ENCODE measurements at places on chromosomes 16 and 17.

DNA sequence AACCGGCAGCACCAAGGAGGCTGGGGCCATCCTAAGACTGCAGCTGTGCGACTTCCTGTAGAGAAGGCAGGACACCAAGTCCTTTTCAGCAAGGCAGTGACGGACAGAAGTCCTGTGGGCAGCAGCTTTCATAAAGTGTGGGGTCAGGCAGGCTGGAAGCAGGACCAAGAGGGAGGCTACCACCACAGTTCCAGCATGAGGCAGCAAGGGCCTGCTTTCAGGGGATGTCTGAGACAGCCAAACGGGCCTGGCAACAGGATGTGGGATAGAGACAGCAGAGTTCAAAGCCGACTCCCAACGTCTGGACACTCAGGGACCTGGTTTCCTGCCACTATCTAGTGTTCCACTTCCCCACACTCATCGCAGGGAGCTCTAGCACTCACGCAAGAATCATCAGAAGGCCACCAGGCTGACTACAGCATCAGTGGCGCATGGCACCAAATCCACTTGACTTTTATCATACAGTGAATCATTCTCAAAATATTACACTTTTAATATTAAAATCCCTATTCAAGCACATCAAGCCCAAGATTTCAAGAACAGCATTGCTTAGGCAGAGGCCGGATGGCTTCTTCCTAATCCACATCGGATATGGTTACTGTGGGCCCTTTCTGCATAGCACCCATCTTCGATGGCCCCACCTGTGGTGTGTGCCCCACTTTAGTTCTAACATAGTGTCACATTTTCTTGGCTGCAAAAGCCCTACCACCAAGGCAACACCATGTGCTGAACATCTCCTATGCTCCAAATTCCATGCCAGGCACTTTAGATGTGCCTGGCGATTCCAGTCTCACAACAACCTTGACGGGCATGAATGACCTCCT is 5.2 kb downstream of the USP7 start:
- DNase-seq, result no peak

DNA sequence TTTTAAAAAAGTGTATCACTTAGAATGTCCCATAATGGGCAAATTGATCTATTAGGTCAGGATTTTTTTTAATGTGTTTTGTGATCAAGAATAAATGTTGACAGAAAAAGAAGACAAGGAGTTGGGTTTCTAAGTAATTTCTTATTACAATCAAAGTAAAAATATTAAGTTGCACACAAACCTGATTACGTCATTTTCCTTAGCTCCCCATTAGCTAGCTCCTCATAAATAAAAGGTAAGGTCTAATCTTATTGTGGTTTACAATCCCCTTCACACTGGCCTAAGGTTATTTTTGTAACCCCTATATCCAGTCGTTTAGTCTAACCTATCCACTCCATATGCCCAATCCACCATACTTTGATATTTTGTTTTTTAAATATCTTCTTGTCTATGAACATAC is 7.6 kb downstream of the CA10 start:
- no peak for DNase-seq

GRCh38 chr16:3187798-3188674 is at the start of gene OR1F1:
Gene OR1F1 (plus strand): TSS chr16:3188204.
- peak; percentile 42 for DNase-seq

GRCh38 chr16:85808926-85809325 is 9.4 kb downstream of the COX4I1 start:
- no peak for DNase-seq

- no peak for DNase-seq
Observed at GRCh38 chr16:73713778-73714495, 582.7 kb upstream of the PSMD7 start.

- DNase-seq, result no peak
Observed at GRCh38 chr16:22296225-22297113, 740 bp upstream of the POLR3E start.

DNA sequence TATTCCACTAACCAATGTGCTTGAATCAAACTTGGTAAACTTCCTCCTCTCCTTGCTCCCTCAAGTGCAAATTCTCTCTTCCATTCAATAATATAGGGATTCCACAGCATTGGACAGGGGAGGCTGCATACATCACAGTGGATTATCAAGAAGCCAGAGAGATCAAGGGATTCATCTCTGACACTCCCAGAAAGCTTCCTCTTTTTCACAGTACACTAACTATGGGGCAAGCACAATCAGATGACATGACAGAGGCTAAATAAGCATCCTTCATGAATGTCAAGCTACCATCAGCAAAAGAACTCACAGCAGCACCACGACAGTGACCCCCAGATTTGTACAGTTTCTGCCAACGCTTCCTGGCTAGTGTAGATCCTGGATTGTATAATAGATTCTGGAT is 178.4 kb upstream of the C17orf78 start:
- no peak for DNase-seq

DNA sequence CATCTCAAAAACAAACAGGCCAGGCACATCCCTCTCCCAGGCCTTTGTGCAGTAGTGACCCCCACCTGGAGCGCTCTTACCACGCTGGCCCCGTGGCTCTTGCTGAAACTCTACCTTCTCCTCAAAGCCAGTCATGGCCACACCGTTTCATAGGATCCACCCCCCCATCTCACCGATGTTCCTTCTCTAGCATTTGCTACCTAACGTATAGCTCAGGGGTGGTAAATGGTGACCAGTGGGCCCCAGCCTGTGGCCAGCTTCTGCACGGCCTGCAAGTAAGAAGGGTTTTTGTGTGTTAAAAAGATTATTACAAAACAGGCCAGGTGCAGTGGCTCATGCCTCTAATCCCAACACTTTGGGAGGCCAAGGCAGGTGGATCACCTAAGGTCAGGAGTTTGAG is 43.8 kb downstream of the RMI2 start:
- no peak for DNase-seq

DNA sequence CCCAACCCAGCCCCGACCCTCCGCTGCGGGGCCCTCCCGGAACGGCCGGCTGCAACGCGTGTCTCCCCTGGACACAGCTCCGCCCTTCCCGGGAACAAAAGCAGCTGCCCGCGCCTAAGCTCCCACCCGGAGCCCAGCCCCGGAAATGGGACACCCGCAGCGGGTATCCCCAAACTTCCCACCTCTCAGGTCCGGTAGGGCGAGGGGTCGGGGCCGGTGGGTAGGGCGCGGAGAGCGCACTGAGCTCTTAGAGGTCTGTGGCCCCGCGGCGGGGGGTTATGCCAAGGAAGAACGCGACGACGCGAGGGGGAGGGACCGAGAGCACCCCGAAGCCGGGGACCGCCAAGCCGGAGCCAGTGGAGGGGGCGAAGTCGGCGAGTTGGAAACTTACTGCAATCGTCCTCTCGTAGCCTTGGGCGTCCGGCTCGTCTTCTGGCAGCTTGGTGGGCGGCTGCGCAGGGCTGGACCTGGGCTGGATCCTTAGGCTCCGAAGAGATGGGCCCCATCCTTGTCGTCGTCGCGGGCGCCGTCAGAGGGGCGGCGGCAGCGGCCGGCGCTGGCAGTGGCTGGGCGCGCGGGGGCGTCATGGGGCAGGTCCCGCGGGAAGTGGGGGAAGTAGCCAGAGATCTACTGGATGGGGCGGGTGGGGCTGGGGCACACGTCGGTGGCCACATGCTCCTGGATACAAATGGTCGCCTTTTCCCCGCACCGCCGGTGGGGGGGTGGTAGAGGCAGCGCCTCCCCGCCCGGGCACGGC is 6.9 kb downstream of the USP6 start:
- DNase-seq, result no peak

DNA sequence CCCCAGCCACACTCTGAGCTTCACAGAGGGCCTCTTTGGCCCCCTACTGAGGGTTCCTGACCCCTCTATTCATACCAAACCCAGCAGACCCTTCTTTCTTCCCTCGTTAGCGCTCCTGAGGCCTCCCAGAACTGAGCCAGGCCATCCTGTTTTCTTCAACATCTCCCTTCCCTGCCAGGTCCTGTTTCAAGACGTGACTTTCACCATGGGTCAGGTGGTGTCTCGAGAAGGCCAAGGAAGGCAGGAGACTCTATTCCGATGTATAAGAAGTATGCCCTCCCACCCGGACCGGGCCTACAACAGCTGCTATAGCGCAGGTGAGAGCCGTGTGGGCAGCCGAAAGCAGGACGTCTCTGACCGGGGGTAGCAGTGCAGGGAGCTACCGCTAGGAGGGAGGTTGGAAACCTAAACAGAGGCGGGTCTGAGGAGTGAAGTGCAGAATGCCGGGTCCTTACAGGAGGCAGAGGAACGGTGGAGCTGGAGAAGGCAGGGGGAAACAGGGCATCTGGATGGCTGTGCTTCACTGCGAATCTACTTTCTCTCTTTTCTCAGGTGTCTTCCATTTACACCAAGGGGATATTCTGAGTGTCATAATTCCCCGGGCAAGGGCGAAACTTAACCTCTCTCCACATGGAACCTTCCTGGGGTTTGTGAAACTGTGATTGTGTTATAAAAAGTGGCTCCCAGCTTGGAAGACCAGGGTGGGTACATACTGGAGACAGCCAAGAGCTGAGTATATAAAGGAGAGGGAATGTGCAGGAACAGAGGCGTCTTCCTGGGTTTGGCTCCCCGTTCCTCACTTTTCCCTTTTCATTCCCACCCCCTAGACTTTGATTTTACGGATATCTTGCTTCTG is 1.3 kb upstream of the SENP3 start:
- DNase-seq, result peak; percentile 28

GRCh38 chr17:74089869-74090464 is 113.5 kb upstream of the RPL38 start:
- DNase-seq, result no peak

DNA sequence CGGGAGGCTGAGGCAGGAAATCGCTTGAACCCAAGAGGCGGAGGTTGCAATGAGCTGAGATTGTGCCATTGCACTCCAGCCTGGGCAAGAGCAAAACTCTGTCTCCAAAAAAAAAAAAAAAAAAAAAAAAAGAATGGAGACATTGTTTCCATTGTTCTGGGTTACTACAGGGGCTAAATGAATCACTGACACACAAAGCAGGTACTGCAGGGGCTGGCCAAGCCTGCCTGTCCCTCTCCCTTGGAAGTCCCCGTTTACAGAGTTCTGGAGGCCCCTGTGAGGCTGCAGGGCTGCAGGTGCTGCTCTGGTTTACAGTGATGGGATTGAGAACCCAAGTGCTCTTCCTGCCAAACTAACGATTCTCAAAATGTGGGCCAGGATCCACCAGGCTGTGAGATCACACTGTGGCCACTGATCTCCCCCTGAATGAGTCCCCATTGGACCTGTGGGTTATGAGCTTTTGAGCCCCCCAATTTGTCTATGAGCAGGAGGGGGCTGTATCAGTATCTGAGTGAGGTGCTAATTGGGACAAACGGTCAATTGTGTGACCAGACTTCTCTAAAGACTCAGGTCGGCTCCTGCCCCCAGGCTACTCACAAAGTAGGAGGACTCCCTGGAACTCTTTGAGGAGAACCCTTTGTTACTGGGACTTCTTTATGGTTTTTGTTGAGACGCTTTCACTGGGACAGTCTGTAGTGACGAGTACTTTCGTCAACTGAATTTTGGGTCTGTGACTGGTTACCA is 39.0 kb downstream of the DNAH17 start:
- no peak for DNase-seq

GRCh38 chr16:9047689-9048301 is 43.6 kb upstream of the HAPSTR1 start:
- peak; percentile 27 for DNase-seq

Measured in activated T-helper 9 cell treated with anti-CD3 and anti-CD28 coated beads, Interleukin-2, amount 50 U/mL, for 16 hours (primary cell).